ENCODE measurements at places on chromosomes 3 and 15. TPM values are rescaled to one million over a fixed set of nuclear protein-coding genes. Genes with fewer than 3 reads are reported as not detected.

RASGRF1 gene
- 1.4 TPM for total RNA-seq

GOLGA8N gene
- total RNA-seq = 1.6 TPM

DISP2 gene
- 2.2 TPM for total RNA-seq

PLAAT1 gene
- 8.4 TPM for total RNA-seq

- no peak for DNase-seq
Observed at GRCh38 chr3:178393824-178394223, 142.4 kb upstream of the KCNMB2 start.

GRCh38 chr15:56739964-56740640, 6.8 kb upstream of the ZNF280D start:
- no peak for DNase-seq

DNA sequence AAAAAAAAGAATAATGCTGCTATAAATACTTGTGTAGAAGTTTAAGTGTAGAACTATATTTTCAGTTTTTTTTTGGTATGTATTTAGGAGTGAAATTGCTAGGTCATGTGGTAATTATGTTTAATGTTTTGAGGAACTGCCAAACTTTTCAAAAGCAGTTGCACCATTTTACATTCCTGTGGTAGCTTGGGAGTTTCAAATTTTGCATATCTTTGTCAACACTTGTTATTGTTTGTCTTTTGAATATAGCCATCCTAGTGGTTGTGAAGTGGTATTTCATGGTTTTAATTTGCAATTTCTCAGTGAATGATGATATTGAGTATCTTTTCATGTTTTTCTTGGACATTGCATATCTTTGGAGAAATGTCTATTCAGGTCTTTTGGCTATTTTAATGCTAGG, 30.4 kb downstream of the SKIL start:
- DNase-seq = no peak

DNA sequence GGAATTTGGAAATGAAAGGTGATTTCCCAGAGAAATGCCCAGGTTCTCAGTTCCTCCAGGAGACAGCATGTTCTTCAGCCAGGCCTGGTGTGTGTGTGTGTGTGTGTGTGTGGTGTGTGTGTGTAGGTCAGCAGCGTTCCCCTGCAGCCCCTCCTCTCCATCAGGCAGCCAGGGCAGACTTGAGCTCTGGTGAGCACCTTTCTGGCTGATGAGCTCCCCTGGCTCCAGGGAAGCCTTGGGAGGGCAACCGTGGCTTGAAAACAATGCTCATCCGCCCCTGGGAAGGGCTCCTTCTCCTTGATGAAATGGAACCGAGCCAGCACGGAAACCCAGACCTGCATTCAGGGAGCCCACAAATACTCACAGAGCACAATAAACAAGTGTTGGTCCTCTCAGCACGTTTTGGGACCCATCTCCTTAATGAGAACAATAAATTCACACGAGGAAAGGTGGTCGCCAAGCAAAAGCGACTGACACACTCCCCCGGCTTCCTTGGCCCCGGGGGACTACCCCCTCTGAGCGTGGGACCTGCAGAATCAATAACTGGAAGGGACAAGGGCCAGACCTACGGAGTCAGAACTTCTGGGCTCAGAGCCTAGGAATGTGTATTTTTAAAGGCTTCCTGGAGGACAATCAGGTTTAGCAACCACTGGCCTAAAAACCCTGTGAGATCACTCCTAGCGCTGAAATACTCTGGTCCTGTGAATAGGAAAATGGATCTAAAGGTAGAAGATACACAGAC, 38.6 kb upstream of the HES1 start:
- DNase-seq = no peak

GRCh38 chr3:67678665-67679064, 24.3 kb upstream of the SUCLG2 start:
- no peak for DNase-seq

DNA sequence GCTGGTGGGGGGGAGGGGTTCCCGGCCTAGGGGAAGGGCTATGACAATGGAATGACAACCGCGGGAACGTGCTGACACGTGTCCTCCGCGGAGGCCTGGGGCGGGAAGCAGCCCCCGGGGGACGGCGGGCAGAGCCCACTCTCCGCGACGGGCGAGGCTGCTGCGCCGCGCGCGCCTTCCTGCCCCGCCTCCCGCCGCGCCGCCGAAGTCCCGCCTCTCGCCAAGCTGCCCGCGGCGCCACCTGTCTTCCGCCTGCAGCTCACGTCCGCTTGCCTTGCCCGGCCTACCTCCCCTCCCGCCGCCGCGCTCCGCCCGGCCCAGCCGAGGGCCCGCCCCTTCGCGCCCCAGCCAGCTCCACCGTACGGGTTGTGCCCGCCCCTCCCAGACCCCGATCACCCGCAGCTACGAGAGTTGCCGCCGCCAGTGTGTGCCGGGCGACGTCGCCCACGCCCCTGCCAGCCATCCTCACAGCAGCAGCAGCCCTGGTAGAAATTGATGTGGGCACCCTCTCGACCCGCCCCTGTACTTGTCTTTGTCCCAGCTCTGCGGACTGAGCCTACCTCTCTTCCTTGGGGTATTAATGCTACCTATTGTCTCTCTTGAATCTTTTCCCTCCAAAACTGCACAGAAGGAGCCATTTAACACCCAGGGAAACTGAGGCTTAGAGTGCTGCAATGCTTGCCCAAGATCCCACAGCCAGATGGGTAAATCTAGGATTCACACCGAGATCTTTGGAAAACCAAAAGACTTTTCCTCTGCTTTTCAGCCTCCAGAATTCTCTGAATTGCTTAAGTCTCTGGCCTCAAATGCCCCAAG, at the start of gene PARP16:
Gene PARP16 (minus strand): TSS at position 180 of the 816 bp plus-strand sequence. CDS start 457 bp downstream, outside the sequence.
- DNase-seq = no peak

GRCh38 chr3:105440113-105440512, 73.4 kb downstream of the ALCAM start:
- no peak for DNase-seq

- no peak for DNase-seq
Observed at GRCh38 chr3:29870136-29870535, 589.3 kb downstream of the RBMS3 start.

DNA sequence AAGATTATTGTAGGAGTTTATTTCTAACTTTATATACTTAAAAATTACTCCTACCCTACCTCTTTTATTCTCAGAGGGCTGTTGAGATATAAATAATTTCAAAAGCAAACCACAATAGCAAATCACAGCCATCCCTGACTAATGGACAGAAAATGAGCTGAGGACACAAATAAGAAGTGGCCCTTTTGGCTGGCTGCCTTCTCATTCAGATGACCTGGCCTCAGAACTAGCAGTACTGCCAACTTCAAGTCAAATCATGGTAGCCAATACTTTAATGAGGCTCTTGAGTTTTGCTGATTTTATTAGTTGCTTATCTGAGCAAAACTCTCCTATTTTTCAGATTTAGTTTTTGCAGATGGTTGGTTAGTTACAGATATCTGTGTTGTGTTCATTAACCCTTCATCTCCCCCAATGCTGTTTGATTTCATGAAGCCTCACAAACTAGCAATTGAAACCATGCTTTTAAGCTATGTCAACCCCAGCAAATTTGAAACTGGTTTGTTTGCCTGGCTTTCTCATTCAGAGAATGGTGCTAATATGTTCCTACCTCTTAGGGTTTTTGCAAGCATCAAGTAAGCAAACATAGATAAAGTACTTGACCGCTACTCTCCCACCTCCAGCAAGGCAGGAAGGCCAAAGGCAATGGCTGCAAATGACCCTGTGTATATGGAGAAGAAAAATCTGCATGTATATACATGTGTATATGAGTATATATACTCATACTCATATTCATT, 73.4 kb upstream of the HACD2 start:
- no peak for DNase-seq

- DNase-seq = no peak
Observed at GRCh38 chr15:33735637-33736247, 232.6 kb upstream of the CHRM5 start.

- DNase-seq = no peak
Observed at GRCh38 chr15:45549541-45550220, 27.1 kb upstream of the SLC30A4 start.

- DNase-seq = no peak
Observed at GRCh38 chr3:66655044-66655443, 154.2 kb upstream of the LRIG1 start.

- no peak for DNase-seq
Observed at GRCh38 chr15:77983708-77984445, 93.6 kb downstream of the TBC1D2B start.

GRCh38 chr3:47491186-47491585, 15.4 kb upstream of the SCAP start:
- DNase-seq = no peak
